AG10803 (cell line): ENCODE measurements at places on chromosomes 7 and 10.
A peak's percentile ranks its signal among the peaks of the same experiment; 100 is the strongest.

GRCh38 chr7:77548206-77548605, 11.1 kb downstream of the PTPN12 start:
- DNase-seq: no peak

DNA sequence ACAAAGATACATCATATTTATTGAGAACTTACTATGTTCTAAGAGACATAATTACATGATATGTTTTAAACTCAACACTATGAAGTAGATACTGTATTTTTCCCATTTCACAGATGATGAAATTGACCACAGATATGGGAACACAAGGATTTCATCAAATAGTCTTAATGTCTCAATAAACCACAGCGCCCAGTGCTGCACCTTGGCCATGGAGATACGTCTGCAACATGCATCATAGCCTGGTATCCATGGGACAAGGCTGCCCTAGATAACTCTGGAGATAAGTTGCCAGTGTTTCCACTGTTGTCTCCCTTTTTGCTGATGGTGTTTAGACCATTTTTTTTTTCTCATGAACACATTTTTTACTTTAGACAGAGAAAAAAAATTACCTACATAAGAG, 97.5 kb downstream of the GNAT3 start:
- DNase-seq: peak; percentile 14

- DNase-seq: no peak
These were observed 383.3 kb downstream of the SH2D4B start for GRCh38 chr10:80921032-80921431.

- DNase-seq: peak; percentile 50
These were observed 404.5 kb downstream of the INHBA start for GRCh38 chr7:41298409-41298808.

- no peak for DNase-seq
These were observed 28.9 kb upstream of the EZH2 start for GRCh38 chr7:148912758-148913541.

DNA sequence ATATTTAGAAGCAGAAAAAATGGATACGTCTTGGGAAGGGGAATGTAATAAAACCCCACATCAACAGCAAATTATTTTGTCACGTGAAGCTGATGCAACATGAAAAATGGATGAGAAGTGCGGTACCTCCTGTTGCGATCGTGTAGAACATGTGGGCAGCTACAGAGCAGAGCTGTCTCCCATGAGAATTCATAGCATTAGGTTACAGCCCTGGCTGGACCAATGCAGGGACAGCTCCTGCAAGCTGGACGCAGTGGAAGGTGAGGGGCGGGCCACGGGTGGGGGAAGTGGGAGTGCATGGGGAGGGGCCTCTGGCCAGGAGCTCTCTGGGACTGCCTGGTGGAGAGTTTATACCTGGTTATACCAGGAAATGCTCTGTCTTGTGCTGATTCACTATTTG, 120.3 kb downstream of the GATA3 start:
- DNase-seq: no peak

GRCh38 chr10:114575417-114576131, 82.5 kb downstream of the ABLIM1 start:
- DNase-seq: no peak

DNA sequence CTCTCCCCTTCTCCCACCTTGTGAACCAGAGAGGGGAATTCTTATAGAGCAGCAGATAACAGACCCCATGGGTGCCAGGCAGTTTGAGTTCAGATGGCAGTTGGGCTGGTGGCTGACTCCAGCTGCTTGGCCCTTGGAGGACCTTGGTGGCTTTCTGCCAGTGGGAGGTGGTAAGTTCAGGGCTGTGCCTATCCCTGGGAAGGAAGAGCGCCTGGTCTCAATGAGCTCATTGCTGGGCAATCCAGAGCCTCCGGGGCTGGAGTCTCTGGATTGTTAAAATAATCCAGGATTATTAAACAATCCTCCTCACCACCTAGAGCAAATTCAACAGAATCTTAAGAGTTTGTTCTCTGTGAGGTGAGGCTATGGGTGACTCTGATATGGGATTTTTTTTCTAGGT, 105.2 kb downstream of the FANK1 start:
- DNase-seq: peak; percentile 45

GRCh38 chr10:104218751-104219150, 13.4 kb downstream of the CFAP43 start:
- DNase-seq: no peak

DNA sequence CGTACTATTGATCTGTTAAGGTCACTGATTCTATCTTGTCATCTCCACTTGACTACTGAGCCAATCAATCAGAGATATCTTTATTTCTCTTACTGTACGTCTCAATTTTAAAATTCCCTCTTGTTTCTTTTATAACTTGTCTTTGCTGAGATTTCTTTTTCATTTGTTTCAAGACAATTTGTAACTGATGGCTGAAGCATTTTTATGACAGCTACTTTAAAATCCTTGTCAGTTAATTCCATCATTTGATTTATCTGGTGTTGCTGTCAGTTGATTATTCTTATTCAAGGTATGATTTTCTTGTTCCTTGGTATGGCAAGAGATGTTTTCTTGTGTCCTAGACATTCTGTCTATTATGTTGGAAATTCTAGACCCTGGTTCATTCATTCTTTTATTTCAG, 76.6 kb downstream of the TYW1B start:
- DNase-seq: no peak

DNA sequence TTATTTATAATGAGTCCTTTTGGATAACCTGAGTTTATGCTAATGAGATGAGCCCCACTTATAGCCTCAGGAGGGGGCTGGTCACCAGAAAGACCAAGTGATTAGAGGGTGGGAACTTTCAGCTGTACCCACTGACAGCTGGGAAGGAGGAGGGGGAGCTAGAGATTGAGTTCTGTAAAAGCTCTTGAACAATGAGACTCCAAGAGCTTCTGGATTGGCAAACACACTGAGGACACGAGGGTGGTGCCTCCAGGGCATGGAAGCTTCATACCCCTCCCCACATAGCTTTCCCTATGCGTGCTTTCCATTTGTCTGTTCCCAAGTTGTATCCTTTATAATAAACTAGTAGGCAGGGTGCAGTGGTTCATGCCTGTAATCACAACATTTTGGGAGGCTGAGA, 20.3 kb downstream of the MRPS24 start:
- DNase-seq: no peak

DNA sequence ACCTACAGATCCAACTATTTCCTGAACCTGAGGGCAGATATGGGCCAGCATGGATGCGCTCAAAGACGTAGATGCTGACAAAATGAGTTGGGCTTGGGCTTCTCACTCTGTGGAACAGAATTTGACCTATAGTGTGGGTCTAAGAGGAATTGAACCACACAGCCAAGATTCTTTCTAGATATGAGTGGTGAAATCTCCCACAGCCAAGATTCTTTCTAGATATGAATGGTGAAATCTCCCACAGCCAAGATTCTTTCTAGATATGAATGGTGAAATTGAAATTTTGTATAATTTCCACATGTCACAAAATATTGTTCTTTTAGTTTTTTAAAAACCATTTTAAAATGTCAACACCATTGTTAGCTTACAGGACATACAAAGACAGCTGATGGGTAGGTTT, 215.4 kb upstream of the LRGUK start:
- DNase-seq: no peak

DNA sequence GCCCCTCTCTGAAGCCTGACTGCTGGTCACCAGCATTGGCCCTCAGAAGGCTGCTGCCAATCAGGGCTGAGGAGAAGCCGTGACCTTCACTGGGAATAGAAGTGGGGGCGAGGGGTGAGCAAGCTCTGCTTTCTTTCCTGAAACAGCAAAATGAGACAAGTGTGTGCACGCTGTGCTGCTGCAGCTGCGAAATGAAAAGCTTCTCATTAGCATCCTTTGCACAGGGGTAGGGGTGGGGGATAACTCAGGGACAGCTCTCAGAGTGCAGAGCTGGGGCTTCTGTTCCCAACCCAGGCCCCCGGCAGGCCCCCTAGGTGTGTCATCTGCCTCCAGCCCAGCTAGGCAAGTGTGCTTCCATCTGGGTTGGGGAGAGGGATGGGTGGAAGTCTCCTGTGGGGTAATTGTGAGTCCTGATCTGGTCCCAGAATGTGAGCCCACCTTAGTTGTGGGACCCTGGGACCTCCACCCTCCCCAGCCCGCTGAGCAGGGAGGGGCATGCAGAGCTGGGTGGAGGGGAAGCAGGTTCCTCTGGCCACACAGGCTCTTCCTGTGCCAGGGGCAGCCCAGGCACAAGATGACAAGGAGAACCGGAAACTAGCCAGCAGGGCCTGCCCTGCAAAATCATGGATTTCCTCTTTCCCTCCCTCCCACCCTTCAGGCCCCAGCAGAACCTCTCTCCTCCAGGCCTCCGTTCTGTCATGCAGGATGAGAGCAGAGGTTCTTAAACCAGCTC, 22.2 kb downstream of the ZNF467 start:
- no peak for DNase-seq

- no peak for DNase-seq
These were observed 31.4 kb upstream of the CREB3L2 start for GRCh38 chr7:138033241-138033640.

- peak; percentile 31 for DNase-seq
These were observed 26.7 kb upstream of the OTUD1 start for GRCh38 chr10:23412223-23412622.

DNA sequence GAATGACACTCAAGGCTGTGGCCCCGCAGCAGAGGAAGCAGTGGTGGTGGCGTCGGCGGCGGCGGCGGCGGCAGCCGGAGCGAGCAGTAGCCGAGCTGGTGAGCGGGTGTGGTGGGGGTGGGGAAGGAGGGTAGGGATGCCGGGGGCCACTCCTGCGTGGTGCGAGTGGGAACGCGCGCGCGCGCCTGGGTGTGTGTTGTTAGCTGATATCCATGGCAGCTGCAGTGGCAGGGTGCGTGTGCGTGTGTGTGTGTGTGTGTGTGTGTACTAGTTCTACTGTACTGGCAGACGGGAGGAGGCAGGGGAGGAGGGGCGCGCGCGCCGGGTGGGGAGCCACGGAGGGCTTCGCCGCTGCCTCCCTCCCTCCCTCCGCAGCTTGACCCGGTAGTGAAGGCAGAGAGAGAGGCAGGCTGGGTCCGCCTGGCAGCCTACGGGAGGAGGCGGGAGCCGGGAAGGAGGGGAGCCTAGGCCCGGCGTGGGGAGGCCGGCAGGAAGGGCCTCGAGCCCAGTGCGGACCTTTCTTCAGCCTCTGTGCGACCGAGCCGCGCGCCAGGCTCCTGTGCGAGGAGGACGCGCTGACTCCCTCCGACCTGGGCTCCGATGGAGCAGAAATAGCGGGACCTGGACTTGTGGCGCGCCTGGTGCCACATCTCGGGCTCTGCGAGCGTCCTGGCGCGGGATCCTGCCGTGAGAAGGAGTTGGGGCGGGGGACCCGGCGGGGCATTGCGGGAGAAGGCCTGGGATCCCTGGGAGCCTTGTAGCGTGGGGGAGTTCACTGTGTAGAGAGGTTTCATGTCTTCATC, at the start of gene MAGI2:
Gene MAGI2, minus strand, starts transcription at position 110 of the 803 bp plus-strand sequence. CDS start 347 bp downstream, outside the sequence.
- peak; percentile 88 for DNase-seq

GRCh38 chr7:137386966-137387365, 43.4 kb upstream of the PTN start:
- DNase-seq: no peak

DNA sequence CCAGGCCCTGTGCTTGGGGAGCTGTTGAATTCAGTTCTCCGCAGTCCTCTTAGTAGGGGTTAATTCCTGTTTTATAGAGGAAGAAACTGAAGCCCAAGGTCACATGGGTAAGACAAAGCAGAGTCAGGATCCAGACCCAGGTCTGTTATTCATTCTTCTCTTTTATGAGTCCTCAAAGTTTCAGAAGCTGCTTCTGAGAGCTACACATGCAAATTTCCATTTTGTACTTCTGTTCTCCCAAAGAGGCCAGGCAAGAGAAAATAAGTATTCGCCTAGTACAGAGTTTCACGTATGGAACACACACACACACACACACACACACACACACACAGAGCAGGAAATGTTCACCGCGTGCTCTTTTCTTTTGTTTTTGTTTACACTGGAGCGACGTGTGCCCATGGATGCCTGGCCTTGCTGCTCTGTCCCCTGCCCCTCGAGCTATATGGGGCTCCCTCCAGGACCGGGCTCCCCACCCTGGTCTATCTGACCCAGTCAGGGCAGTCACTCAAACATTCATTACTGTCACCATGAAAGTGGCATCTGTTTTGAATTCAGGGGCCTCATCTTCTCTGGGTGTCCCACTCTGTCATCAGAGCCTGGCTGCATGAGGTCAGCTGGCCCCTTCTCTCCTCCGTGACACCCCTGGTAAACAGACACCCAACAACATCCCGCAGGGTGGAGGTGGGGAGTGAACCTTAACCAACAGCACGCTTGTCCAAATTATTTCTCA, 84.4 kb downstream of the TNS3 start:
- DNase-seq: no peak

DNA sequence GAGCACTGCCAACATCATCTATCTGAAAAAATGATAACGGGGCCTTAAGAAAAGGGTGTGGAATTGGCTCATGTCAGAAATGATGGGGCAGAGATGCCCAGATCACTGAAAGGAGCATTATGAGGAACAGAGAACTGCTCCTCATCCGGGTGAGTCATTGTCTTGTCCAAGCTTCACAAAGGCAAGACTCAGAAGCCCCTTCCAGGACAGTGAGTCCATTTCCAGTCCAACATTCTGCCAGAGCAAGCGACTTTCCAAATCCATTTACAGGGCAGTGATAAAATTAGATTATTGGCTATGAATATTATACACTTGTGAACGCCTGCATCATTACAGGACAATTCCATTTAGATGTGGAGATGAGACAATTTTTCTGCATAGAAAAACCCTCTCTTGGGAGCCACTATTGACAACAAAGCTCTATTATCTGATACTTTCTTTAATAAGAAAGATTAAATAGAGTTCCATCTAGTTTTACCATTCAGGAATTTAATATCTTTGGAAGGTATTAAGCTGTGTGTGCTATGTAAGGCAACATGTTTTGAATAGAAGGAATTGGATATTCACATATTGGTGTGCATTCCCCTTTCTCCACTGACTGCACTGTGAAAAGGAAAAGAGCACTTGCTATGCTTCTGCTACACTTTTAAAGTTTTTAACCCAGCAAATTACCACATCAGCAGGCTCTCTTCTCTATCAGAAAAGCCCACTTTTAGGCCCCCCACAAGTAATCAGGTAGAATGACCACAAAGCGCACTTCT, 159.6 kb downstream of the NRP1 start:
- DNase-seq: no peak

GRCh38 chr7:147053746-147054145, 937.1 kb downstream of the CNTNAP2 start:
- peak; percentile 36 for DNase-seq

- DNase-seq: no peak
These were observed 119.7 kb downstream of the WDR11 start for GRCh38 chr10:120970595-120971529.

DNA sequence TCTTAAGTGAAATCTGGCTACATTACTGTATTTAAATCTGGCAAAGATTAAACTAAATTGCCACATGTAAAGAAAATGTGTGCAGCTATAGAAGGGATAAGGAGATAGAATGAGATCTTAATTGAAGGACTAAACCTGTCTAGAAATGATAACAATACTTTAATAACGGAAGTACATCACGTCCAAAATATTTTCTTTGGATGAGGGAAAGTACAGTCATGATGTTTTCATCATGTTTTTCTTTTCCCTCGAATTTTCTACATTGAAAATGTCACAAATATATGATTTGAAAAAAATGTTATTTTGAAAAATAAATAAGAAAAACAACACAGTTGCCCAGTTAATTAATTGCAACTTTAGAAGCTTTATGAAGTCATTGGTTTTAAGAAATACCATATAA, 143.9 kb downstream of the ETV1 start:
- DNase-seq: no peak
